Endothelial cell (in vitro differentiated cells): ENCODE measurements at places on chromosomes 1 and 21.

- DNase-seq = no peak
These were observed 72.6 kb downstream of the DDR2 start for GRCh38 chr1:162704673-162705424.

DNA sequence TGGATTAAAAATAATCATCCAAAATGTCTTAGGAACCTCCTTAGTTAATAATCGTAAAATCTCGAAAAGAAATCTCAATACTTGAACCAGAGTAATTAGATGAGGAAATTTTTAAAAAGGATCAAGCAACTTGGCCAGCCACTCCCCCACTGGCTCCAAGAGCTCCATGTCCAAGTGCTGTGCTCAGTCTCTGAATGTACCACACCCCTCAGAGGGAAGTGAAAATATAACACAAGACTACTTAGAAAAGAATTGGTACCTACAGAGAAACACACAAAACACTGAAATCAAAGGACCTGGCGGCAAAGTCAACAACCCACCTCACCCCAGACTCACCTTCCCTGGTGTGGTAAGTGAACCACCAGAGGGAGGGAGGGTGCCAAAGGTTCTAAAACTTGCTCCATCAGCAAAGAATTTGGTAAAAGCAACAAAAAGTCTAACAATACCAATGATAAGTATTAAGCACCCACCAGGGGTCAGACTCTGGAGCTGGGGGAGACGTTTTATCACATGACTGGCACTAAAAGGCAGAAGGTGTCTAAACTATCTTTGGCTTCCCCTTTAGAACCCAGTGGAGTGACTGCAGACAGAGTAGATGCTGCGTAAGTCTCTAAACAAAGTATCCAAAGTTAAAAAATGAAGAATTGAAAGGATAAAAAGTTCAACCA, 14.0 kb downstream of the LBR start:
- no peak for DNase-seq

DNA sequence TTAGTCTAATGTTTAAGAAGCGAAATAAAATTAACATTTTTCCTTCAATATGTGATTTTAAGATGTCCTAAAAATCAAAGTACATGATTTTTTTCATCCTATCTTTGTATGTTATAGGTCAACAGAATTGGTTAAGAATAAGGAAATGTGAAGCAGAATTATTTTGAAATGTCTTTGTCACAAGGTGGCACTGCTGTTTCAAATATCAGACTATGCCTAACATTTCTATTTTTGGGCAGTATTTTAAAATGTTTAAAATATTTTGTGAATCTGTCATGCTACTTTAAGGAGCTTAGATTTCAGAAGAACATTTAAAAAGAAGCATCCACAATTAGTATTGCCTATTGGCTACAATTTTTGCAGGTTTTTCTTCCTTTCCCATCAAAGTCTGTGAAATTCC, 38.7 kb downstream of the AMY1C start:
- DNase-seq = no peak

GRCh38 chr1:43602990-43603389, 47.0 kb upstream of the KDM4A start:
- no peak for DNase-seq

- no peak for DNase-seq
These were observed 81.5 kb upstream of the LPGAT1 start for GRCh38 chr1:211912038-211912437.

DNA sequence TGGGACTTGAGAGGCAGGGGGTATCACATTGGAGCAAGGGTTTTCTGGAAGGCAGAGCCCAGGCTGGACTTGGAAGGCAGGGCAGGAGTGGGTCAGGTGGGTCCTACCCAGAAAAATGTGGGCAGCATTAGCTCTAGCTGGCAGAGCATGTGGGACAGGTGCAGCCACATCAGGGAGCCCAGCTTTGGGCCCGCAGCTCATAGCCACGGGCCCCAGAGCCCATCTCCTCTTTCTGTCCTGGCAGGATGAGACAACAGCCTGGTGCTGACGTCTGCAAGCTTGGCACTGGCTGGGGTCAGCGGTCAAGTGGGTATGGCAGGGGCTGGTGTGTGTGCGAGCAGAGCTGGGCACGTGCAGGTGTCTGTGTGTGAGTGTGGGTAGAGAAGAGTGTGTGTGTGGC, 154.7 kb downstream of the GRIK3 start:
- no peak for DNase-seq

DNA sequence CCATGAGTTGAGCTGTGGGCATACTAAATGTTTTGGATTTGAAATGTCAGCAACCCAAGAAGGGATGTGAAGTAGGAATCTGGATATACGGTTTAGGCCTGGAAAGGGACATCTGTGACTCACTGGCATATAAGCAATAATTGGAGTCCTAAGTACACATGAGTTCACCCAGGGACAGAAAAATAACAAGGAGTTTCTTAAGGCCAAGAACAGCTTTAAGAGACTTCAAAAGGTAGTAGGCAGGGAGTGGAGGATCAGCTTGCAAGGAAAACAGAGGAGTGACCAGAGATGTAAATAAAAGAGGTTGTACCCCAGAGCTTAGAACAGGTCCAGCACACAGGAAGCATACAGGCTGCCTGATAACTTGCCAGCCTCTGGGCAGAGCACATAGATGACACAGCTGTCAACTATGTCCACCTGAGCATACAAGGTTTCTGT, 28.1 kb downstream of the TMEM50B start:
- no peak for DNase-seq

DNA sequence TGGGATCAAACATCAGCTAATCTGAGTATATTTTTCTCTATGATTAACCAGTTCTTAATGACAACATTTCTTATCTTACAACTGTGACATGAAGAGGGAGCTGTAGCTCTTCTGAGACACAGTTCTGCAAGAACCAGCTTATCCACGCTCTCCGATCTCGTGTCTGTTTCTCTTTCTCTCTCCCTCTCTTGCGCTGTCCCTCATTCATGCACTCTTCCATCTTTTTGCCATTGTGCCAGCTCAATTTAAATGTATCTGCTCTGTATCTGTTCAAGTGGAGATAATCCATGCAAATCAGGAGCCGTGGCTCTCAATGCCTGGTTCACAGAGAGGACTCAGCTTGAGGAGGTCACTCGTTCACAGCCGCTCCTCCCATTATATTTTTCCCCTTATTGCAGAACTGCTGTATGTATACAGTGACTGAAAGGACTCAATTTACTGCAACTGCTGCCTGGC, 494.7 kb upstream of the ADGRL2 start:
- DNase-seq = no peak

- DNase-seq = no peak
These were observed 19.2 kb downstream of the PKP1 start for GRCh38 chr1:201302163-201303152.

DNA sequence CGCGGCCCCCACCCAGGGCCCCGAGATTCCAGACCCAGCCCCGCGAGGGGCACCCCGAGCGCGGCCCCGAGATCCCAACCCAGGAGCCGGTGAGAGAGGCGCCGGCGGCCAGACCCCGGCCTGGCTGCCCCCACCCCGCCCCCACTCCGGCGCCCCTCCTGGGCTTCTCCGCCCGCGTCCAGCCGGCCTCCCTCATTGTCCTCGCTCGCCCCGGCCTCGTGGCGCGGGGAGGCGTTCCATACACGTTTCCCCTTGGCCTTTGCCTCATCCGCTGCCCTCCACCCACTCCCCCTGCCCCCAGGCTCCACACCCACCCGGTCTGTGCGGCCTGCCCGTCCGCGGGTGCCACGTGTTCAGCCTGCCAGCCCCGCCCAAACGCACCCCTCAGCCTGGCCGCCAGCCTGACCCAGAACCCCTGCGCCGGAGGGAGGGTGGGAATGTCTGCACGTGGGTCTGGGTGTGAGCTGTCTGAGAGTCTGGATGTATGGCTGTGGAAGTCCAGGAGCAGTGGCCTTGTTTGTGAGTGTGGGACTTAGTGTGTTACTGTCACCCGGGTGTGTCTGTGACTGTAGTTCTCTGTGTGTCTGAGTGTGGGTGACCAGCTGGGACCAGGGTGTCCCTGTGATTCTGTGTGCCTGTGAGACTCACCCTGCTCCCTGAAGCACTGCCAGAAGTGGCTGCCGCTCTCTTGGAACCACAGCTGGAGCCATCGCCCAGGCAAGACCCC, 681 bp downstream of the B4GALT2 start:
- DNase-seq = peak; percentile 33

DNA sequence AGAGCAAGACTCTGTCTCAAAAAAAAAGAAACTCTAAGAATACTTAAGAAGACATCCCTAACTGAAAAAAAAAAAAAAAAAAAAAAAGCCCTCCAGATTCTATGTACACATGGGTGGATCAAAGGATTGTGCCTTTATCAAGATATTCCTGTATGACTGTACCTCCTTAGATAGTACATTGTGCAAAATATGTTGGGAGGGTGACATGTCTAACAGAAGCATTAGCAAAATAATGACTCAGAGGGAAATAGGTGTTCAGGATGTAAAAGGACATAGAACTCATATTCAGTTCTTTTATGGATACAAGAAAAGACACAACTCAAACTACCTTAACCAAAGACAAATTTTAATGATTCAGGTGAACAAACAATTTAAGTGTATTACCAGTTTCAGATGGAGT, 269.8 kb upstream of the KAZN start:
- DNase-seq = no peak

DNA sequence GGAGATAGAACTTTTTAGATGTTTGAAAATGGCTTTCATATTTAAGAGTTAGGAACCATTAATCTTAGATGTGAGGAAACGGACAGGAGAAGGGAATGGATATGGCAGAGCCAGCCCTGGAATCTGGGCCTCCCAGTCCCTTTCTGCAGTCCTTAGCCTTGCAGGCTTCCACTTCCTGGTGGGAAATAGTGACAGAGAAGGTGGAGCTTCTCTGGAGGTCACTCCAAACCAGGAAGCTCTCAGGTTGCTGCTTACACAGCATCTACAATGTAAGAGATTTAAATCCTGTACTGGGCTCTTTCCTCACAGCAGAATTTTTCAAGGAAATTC, 2.5 kb downstream of the S100A11 start:
- DNase-seq = no peak
